CD4-positive, alpha-beta memory T cell (primary cell): ENCODE measurements at places on chromosomes 6 and 20.

DNA sequence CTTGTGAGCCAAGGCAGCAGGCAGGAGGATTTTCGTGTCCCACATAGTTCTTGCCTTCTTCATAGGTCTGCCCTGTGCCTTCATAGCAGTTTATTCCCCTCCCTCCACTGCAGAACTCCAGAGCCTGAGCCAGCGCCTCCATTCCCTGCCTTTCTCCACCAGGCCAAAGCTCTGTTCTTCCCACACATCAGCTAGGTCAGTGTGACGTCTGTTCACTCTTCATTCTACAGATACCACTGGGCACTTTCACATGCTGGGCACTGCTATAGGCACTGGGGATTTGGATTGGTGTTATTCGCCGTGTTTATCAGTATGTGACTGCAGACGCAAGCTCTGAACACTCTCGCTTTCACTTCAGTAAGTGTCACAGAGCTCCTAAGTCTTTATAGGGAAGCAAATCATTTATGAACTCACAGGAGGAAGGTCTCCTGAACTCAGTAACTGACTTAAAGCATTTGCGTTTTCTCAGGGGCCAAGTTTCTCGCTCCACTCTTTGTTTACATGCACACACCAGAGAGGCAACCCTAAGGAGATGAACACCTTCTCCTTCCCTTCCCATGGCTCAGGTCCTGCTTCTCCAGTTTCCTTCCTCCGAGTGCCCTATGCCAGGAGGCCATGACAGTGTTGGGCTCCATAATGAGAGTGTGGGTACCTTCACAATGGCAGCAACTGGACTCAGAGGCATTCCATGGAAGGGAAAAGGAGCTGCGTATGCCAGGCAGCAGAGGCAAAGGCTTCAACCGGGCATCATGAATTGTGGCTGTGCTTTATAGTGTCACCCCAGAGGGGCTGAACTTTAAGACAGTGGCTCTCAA is 6.3 kb upstream of the APMAP start:
- no peak overlapping the region for H3K4me3 ChIP-seq
- no peak for DNase-seq
- no peaks in the 10 kb centered on the region for H3K27me3 ChIP-seq
- peaks cover 7% of the 10 kb centered on the region for H3K4me1 ChIP-seq

GRCh38 chr20:17878069-17878911 is 90.3 kb downstream of the SNX5 start:
- H3K27me3 ChIP-seq: no peaks in the 10 kb centered on the region
- no peaks in the 10 kb centered on the region for H3K36me3 ChIP-seq
- H3K4me1 ChIP-seq: no peaks in the 10 kb centered on the region
- H3K27ac ChIP-seq: no peak overlapping the region
- H3K4me3 ChIP-seq: no peak overlapping the region

- H3K27ac ChIP-seq: peak overlapping the region; percentile 59
- H3K27me3 ChIP-seq: no peaks in the 10 kb centered on the region
- H3K4me3 ChIP-seq: peak overlapping the region; percentile 88
- H3K36me3 ChIP-seq: no peaks in the 10 kb centered on the region
- DNase-seq: peak; percentile 84
These were observed 114.9 kb upstream of the BTN3A2 start for GRCh38 chr6:26249957-26250697.

- H3K27ac ChIP-seq: no peak overlapping the region
- no peaks in the 10 kb centered on the region for H3K36me3 ChIP-seq
- H3K4me3 ChIP-seq: no peak overlapping the region
- H3K4me1 ChIP-seq: no peaks in the 10 kb centered on the region
- no peak for DNase-seq
These were observed 256.4 kb upstream of the POU3F2 start for GRCh38 chr6:98578016-98578415.
